ENCODE measurements at places on chromosomes 1 and 21.

GRCh38 chr1:218787826-218788225, 385.9 kb upstream of the LYPLAL1 start:
- no peak for DNase-seq

DNA sequence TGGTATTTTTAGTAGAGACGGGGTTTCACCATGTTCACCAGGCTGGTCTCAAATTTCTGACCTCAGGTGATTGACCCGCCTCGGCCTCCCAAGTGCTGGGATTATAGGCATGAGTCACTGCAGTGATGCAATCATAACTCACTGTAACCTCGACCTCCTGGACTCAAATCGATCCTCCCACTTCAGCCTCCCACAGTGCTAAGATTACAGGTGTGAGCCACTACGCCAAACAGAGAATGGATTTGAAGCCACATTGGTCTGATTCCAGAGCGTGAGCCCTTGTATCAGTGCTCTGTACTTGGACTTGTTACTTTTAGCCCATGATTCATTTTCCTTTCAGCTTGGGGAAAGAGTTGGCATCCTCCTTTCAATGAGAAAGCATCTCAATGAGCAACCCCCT, 14.9 kb upstream of the ZNF683 start:
- no peak for DNase-seq

DNA sequence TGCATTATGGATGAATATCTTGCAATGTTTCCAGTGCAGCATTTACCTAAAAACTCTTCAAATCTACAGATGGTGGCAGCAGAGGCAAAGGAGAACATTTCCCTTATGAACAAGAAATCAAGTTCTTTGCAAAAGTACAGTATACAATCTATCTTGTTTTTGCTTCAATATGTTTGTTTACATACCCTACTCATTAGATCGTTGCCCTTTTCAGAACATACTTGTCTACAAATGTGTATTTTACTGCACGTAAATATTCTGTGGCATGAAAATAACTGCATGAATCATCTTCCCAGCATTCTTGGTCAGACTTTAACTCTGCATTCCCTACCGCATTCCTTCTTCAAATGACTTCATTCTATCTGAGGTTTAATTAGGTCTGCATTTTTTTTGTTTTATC, 212.7 kb downstream of the ZP4 start:
- DNase-seq, result no peak

DNA sequence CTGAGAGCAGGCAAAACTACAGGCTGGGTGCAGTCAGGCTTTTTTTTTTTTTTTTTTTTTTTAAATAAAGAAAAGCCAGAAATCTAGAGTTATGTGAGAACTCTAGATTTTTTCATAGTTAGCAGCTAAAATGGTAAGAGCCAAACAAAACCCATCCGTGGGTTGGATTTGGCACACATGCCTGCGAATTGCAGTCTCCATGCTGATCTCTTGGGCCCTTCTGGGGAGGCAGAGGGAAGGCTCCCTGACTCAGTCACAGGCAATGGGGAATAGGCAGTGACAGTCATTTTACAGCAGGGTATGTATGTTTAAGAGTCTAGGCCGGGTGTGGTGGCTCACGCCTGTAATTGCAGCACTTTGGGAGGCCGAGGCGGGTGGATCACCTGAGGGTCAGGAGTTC, 2.6 kb downstream of the TXLNA start:
- no peak for DNase-seq

DNA sequence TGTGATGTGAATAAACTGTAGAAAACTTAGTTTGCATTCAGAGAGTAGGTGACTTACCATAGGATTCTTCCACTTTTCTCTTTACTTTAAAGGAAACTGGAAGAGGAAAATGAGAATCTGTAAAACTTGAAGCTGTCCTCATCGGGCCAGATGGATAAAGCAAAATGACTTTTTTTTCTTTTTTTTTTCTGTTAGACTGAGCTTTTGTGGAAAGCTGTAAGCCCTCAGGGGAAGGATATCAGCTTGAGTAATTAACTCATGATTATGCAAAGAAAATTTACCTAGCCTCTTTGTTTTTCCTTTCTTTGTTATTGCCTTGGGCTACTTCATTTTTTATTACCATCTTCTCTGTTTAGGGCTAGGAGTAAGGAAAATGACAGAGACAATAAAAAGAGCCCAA, 53.4 kb downstream of the DPH5 start:
- DNase-seq, result no peak

DNA sequence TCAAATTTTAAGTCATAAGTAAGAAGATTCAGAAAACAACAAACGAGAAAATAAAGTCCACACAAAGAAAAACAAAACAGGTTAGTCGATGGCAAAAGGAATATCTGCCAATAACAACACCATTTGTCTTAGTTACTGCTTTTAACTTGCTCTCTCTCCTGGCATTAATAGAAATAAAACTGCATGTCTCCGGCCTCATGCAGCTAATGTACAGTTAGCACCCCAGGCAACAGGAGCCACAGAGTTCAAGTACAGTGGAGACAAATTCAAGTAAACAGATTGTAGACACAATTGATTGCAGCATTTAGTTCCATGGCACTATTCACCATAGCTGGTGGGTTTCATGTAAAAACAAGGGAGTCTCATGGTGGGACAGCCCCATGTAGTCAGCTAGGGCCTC, 33.5 kb downstream of the SUSD4 start:
- no peak for DNase-seq

GRCh38 chr1:201149400-201149799, 4.9 kb downstream of the TMEM9 start:
- DNase-seq, result no peak

GRCh38 chr1:232376632-232377493, 253.1 kb downstream of the SIPA1L2 start:
- DNase-seq, result no peak

DNA sequence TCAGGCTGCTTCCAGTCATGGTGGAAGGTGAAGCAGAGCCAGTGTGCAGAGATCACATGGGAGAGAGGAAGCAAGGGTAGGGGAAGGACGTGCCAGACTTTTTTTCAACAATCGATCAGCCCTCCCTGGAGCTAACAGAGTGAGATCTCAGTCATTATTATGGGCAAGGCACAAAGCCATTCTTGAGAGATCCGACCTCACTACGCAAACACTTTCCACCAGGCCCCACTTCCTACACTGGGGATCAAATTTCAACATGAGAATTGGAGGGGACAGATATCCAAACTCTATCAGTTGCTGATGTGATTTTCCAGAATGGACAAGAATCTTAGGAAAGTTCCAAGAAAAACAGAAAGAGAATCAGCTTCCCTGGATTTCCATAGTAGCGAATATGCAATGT, 60.5 kb downstream of the BACE2 start:
- DNase-seq, result no peak

- no peak for DNase-seq
Observed at GRCh38 chr21:39669485-39669884, 56.7 kb downstream of the B3GALT5 start.

GRCh38 chr1:7564137-7564536, 207.0 kb upstream of the VAMP3 start:
- DNase-seq, result no peak

DNA sequence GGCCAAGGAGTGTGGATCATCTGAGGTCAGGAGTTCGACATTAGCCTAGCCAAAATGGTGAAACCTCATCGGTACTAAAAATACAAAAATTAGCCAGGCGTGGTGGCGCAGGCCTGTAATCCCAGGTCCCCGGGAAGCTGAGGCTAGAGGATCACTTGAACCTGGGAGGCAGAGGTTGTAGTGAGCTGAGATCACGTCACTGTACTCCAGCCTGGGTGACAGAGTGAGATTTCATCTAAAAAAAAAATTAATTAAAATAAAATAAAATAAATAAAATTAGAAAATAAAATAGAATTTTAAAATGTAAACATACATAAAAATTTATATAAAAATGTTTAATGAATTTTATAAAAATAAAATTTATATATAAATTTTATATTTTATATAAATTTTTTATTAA, 5.8 kb upstream of the VPS26C start:
- no peak for DNase-seq

GRCh38 chr1:78617615-78618026, 2.6 kb upstream of the IFI44L start:
- peak; percentile 2 for DNase-seq

DNA sequence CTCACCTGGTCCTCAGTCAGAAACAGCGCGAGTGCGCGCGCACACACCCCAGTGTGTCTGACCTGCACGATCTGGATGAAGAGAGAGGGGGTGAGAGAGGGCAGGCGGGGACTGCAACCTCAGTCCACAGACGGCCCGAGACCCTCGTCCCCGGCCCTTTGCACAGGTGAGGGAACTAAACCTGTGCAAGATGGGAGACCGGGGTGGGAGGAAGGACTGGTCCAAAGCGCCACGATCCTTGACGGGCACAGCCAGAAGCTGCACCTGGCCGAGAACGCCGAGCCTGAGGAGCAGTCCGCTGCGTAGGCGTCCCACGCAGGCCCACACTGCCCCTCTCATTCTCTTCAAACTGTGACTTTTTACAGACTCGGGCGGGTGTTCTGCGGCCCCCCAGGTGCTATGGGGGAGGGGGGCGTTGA, 519 bp upstream of the IQCC start:
- no peak for DNase-seq

- DNase-seq, result no peak
Observed at GRCh38 chr1:47210666-47211065, 20.8 kb upstream of the PDZK1IP1 start.

- DNase-seq, result no peak
Observed at GRCh38 chr1:237470712-237471338, 419.9 kb downstream of the ZP4 start.

DNA sequence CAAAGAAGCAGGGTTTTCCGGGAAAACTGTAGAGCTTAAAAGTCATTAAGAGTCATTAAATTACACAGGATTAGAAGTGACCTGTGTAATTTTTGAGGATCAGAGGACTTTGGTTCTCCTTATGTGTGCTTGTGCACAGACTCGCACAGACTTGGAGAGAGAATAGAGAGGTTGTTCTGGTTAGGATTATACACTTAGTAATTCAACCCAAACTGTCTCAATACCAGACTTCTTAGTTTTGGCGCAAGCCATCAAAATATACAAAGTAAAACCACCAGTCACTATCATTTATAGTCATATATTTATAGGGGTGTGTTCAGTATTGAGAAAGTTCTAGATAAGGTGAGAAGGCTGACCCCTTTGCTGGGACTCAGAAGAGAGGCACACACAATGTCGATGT, 112.3 kb downstream of the HLX start:
- DNase-seq, result no peak

- no peak for DNase-seq
Observed at GRCh38 chr1:84434801-84435549, 36.7 kb downstream of the DNASE2B start.

DNA sequence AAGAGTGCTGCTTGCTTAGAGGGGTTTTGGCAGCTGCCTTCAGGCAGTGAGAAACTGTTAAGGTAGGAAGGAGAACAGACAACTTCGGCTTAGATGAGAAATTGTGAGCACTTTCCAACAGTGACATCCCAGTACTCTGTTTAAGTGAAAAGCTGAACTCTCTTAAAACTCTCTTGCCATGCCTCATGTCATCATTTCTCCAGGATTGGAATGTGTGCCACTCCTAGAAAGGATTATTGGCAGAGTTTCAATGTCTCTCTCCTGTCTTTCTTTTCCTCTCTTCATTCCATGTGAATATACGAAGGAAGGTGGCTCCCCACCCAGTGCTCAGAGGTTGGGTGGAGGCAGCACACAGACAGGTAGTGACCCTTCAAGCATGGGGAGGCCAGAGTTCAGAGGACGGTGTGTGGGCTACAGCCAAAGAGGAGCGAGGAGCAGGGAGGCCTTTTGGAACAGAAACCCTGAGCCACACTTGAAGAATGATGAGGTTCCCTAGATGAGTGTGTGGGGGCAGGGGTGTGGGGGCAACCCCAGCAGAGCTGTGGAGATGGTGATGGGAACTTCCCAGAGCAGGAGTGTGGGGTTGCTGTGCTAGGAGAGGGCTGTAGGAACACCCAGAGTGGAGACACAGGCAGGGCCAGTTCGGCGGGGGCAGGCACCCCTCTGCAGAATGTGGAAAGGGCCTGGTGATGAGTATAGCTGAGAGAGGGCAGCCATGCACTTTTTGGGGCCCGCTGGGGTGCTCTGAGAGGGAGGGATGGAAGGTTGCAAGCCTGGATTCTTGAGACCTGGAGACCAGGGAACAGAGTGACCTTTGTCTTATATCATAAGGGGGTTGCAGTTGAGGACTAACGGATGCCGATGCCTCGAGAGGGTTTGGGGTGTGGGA, 58.8 kb downstream of the GALNT2 start:
- DNase-seq, result no peak

- DNase-seq, result no peak
Observed at GRCh38 chr1:6385488-6386191, 7.9 kb downstream of the ACOT7 start.

- DNase-seq, result no peak
Observed at GRCh38 chr1:35316264-35316663, 47.8 kb downstream of the ZMYM4 start.

GRCh38 chr1:117026361-117026760, 24.8 kb downstream of the CD101 start:
- DNase-seq, result no peak

- no peak for DNase-seq
Observed at GRCh38 chr1:154316704-154317103, 4.2 kb upstream of the AQP10 start.

GRCh38 chr1:242185731-242186130, 186.8 kb upstream of the MAP1LC3C start:
- DNase-seq, result no peak

GRCh38 chr1:230313453-230314141, 112.5 kb downstream of the PGBD5 start:
- DNase-seq, result no peak

- DNase-seq, result no peak
Observed at GRCh38 chr1:196373798-196374197, 234.4 kb downstream of the KCNT2 start.

- no peak for DNase-seq
Observed at GRCh38 chr21:46100020-46100419, 2.1 kb downstream of the COL6A2 start.

DNA sequence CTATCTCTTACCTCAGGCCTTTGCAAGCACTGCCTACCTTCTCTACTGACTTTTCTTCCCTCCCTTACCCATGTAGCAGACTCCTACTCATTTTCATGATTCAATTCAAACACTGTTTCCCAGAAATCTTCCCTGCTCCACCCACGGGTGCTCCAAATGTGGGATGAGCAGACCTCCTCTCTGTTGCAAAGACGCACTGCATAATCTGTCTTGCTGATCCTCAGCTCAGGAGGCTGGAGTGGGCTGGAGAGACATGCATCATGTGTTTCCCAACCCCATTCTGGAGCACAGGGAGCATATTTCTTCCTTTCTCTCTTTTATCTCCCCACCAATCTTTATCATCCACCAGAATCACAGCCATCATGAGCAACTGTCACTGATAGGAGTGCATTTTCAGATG, 459.9 kb upstream of the NFIA start:
- no peak for DNase-seq

- DNase-seq, result no peak
Observed at GRCh38 chr1:35845766-35846165, 37.2 kb upstream of the AGO1 start.

GRCh38 chr21:26130249-26130881, 40.2 kb downstream of the APP start:
- DNase-seq, result no peak

Measured in stimulated activated CD8-positive, alpha-beta memory T cell treated with anti-CD3 and anti-CD28 coated beads, Interleukin-2, amount 100 ng/mL, for 48 hours (primary cell).